Hindlimb muscle (tissue), 1 donor: ENCODE measurements at places on chromosomes 2 and 18. TPM values are rescaled to one million over a fixed set of nuclear protein-coding genes. Genes with fewer than 3 reads are reported as not detected.

The ZSWIM2 gene
- polyA plus RNA-seq = not detected

The STEAP3 gene
- 25.5 TPM for polyA plus RNA-seq

The GPC1 gene
- polyA plus RNA-seq = 149 TPM

DNA sequence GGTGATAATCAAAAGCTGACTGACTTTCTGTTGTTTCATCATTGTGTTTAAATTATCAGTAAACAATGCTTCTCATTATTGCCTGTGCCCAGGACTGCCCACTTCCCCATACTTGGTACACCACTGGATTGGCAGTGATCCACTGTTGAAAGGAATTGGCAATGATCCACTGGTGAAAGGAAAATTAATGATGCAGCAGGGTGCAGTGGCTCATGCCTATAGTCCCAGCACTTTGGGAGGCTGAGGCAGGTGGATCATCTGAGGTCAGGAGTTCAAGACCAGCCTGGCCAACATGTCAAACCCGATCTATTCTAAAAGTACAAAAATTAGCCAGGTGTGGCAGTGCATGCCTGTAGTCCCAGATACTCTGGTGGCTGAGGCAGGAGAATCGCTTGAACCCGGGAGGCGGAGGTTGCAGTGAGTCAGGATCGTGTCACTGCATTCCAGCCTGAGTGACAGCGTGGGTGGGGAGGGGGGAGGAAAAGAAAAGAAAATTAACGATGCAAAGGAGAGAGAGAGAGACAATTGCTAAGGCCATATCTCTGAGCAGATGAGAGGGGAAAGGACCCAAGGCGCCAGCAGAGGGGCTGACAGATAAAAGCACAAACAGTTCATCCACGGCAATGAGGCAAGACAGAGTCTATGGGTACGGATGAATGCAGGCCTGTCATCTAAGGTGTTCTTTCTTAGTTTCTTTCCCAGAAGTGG lies 10.2 kb upstream of the GTF2A1L start:
- no peak for DNase-seq

DNA sequence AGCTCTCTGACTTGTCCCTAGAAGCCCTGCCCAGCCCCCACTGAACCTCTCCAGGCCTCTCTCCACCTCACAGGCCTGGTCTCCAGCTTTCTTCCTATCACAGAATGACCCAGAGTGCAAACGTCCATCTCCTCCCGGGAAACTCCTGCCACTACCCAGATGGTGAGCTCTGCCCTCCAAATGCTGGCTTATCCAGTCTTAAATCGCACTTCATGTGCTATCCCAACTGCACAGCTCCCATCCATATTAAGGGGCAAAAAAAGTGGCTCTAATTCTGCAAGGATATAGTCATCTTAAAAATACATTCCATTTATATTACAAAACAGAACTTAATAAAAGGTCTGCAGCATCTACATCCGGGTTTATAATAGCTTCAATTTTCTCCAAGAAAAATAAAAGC lies 70.8 kb upstream of the CDC42EP3 start:
- no peak for DNase-seq

The OSBPL1A gene
- 53.9 TPM for polyA plus RNA-seq

GRCh38 chr2:16058256-16058655 lies 117.9 kb downstream of the MYCN start:
- DNase-seq = no peak

DNA sequence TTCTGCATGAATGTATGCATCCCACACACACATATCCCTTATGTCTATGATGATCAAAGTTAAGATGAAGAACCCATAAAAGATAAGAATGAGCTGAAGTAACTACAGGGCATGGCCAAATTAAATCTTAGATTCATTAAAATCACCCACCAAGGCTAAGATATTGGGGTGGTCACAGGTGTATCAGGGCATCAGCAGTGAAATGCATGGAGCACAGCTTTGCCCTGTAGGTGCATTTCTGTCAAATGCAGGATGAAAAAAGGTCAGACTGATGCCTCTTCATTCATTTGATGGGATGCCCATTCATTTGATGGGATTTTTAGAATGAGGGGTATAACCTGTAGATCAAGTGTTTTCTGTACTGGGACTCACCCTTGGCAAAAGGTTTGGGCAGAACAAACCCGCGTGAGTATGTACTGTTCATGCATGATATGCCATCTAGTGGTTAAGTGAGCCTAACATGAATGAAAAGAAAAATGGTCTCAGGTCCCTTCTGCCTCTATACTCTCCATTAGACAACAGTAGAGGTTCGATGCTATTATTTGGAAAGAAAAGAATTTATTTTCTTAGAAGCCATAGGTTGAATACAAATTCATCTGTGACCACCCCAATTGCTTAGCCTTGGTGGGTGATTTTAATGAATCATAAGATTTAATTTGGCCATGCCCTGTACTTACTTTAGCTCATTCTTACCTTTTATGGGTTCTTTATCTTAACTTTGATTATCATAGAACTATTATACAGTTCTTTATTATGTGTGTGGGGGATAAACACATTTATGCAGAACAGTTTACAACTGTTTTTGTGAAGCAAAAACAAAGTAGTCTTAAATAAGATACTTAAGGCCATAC lies 43.2 kb upstream of the NOSTRIN start:
- DNase-seq = peak; percentile 49

The ASXL2 gene
- 11.4 TPM for polyA plus RNA-seq
